GM03348 (cell line): ENCODE measurements at places on chromosomes 16 and 17.

GRCh38 chr16:79814124-79814523 lies 213.6 kb upstream of the MAF start:
- no peak for DNase-seq

DNA sequence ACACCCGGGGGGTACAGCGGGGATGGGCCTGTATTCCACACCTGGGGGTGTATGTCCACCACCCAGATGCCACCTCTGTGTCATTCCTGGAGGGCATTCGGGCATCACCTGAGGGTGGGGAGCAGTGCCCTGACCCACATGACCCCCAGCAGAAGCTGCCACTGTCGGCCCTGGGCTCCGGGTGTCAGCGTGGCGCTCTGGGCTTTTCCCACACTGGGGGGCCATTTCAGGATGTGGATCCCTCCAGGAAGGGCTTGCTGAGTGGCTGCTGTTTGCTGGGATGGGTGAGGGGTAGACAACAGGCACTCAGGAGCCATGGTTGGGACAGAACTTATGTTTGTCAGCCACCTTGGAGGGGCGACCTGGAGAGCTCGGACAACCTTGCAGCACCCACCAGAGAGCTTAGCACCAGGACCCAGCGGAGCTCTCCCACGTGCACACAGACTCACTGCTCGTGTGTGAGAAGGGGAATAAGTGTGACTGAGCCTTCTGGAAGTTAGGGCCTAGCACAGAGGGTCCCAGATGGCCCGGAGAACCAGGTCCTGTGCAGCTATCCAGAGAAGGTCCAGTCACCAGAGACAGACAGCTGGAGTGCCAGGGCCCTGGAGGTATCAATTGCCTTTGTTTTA lies 102.7 kb downstream of the METRNL start:
- no peak for DNase-seq

DNA sequence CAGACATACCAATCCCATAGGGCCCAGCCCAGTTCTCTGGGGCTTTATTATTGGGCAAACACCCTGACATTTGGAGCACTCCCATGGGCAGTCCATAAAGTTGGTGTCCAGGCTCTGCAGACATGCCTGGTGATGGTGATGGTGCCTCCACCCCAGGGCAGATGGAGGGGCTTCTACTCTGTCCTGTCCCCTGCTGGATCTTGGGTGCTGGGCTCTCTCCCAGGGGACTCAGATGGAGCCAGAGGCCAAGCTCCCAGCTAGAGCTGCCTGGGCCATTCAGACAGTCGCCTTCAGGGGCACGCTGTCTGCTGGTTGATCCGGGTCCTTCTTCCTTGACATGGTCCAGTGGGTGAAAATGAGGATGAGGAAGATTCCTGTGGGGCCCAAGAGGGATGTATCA lies 10.6 kb downstream of the CDH16 start:
- DNase-seq = no peak

DNA sequence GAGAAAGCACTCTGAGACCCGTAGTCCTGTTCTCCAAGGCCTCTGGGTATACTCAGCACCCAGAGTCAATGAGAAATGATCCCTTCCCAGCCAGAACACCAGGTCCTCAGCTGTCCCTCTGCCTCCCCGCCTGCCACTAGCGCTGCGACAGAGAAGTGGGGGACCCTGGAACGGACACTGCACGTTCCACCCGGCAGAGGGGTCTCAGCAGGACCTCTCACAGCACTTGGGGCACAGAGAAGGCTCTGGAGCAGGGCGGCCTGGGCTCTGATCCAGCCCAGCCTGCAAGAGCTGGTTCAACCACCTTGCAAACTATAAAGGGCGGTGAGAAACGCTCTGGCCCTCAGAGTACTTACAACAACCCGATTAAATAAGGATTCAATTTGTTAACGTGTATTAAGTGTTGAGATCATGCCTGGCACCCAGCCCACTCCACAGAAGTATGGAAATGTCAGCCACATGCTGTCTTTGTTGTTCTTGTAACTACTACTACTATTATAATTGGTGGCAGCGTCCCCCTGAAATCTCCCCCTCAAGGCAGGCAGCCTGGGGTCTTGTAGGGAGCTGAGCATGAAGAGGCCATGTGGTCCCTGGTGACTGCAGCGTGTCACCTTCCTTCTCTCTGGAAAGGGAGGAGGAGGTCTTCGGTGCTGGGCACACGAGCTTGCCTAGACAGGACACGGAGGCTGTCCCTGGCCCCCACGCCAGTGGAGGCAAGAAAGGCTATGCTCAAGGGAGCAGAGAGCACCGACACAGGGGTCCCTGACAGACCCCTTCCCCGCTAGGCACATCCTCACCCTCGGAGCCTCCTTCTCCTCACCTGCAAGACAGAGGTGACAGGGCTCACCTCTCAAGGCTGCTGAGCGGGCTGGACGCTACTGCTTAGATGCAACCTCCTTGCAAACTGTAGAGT lies 2.4 kb downstream of the OSGIN1 start:
- DNase-seq = no peak

DNA sequence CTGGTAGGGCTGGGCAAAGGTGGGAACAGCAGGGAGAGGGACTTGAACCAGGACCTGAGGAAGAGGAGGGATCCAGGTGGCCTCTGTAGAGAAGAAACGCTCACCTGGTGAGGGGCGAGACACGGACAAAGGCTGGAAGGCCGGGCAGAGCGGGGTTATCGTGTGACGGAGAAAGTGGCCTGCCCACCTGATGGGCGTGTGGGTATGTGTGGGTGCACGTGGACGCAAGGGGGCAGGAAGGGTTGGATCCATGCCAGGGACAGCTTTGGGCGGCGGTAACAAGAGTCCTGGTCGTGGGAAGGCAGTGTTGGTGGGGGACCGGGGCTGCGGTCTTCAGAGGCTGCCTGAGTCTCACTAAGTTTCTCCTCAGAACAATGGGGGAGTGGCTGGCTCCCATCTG lies 104.1 kb upstream of the GSE1 start:
- no peak for DNase-seq

- DNase-seq = no peak
Observed at GRCh38 chr16:26667307-26667706, 399.4 kb upstream of the C16orf82 start.

GRCh38 chr17:67546578-67547527 lies 169.8 kb downstream of the PITPNC1 start:
- DNase-seq = no peak

- peak; percentile 80 for DNase-seq
Observed at GRCh38 chr16:66250686-66251431, 115.6 kb upstream of the CDH5 start.

DNA sequence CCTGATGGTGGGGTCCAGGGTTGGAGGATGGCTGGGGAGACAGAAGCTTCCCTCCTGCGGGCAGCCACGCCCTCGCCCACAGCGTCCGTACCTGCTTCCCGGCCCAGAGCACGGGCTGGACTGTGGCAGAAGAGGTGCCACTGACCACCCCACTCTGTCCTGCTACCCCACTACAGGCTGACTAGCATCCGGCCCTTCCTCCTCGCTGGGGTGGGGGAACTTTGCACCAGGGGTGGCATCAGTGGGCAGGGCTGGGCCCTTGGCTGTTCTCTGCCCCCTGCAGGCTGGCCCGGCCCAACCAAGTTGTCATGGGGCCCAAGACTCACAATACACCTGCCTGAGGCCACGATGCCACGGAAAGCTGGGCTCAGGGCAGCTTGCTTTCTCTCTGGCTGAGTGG lies 73.0 kb downstream of the KLHDC4 start:
- DNase-seq = no peak

GRCh38 chr16:4586291-4586690 lies 28.4 kb downstream of the UBALD1 start:
- DNase-seq = no peak

- DNase-seq = no peak
Observed at GRCh38 chr17:1469231-1469852, 13.3 kb upstream of the CRK start.

GRCh38 chr17:3944485-3945388 lies 19.5 kb downstream of the ATP2A3 start:
- DNase-seq = peak; percentile 99
